ENCODE measurements at places on chromosomes 1 and 21.

- no peaks in the 10 kb centered on the region for H3K27me3 ChIP-seq
- DNase-seq, result no peak
- peaks cover 52% of the 10 kb centered on the region for H3K36me3 ChIP-seq
- peak overlapping the region; percentile 94 for H3K27ac ChIP-seq
- peaks cover 64% of the 10 kb centered on the region for H3K4me1 ChIP-seq
Observed at GRCh38 chr1:160208557-160209320, 3.6 kb downstream of the PEA15 start.

GRCh38 chr1:180953291-180954004, 40.8 kb downstream of the KIAA1614 start:
- peak overlapping the region; percentile 63 for H3K4me3 ChIP-seq
- no peak overlapping the region for H3K27ac ChIP-seq
- peak; percentile 45 for DNase-seq
- peaks cover 29% of the 10 kb centered on the region for H3K4me1 ChIP-seq
- H3K36me3 ChIP-seq, result peaks cover 16% of the 10 kb centered on the region
- H3K27me3 ChIP-seq, result no peaks in the 10 kb centered on the region

DNA sequence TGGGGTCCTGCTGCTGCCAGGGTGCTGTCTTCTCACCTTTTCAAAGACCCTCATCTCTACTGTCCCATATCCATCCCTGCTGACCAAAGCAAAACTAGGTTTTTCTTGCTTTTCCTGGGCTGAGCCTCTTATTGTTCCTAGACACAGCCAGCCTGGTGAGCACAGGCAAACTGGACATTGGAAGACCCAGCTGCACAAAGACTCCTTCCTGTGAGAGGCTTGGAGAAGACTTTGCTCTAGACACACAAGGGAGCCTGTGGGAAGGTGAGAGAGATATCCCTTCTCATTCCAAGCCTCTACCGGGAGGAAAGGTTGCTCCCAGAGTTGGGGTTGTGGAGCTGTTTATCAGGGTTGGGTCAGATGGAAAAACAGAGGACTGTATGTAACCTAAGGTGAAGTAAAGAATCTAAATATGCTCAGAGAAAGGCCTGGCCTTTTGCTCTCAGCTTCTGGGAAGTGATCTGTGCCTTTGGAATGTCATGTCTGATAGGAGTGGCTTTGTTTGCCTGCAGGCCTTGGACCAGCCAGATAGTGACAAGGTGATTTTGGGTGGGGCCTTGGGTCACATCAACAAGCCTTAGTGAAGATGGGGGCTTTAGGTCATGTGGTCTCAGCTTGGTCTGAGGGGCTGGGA, 87.6 kb upstream of the RUNX1 start:
- H3K27ac ChIP-seq, result no peak overlapping the region
- H3K4me1 ChIP-seq, result no peaks in the 10 kb centered on the region
- no peak overlapping the region for H3K4me3 ChIP-seq
- peak; percentile 31 for DNase-seq

DNA sequence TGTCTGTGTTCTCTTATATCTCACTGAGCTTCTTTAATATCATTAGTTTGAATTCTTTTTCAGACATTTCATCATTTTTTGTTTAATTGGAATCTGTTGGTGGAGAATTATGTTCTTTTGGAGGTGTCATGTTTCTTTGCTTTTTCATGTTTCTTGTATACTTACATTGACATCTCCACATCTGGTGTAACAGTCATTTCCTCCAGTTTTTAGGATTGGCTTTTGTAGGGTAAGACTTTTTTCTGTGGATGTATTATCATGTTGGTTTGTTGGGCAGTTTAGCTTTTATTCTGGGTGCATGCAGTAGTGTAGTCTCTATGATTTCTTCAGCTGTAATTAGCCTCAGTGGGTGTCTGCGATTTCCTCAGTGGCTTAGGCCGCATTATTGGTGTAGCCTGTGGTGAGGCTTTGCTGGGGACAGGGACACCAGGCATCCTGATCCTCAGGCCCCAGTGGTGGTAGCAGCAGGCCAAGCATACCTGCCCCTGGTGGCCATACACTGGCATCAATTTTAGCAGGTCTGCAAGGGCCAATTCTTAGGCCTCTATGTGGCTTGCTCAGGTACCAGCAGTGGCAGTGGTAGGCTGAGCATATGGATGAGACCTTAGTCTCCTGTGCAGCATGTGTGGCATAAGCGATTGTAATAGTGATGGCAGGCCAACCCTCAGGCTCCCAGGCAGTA, 77.6 kb upstream of the SAMD13 start:
- no peaks in the 10 kb centered on the region for H3K4me1 ChIP-seq
- H3K27ac ChIP-seq, result no peak overlapping the region
- H3K4me3 ChIP-seq, result no peak overlapping the region
- H3K27me3 ChIP-seq, result no peaks in the 10 kb centered on the region
- DNase-seq, result no peak

- H3K27ac ChIP-seq, result no peak overlapping the region
- no peak for DNase-seq
- H3K4me3 ChIP-seq, result no peak overlapping the region
- no peaks in the 10 kb centered on the region for H3K36me3 ChIP-seq
- no peaks in the 10 kb centered on the region for H3K4me1 ChIP-seq
Observed at GRCh38 chr1:53295295-53295694, 32.6 kb downstream of the LRP8 start.

DNA sequence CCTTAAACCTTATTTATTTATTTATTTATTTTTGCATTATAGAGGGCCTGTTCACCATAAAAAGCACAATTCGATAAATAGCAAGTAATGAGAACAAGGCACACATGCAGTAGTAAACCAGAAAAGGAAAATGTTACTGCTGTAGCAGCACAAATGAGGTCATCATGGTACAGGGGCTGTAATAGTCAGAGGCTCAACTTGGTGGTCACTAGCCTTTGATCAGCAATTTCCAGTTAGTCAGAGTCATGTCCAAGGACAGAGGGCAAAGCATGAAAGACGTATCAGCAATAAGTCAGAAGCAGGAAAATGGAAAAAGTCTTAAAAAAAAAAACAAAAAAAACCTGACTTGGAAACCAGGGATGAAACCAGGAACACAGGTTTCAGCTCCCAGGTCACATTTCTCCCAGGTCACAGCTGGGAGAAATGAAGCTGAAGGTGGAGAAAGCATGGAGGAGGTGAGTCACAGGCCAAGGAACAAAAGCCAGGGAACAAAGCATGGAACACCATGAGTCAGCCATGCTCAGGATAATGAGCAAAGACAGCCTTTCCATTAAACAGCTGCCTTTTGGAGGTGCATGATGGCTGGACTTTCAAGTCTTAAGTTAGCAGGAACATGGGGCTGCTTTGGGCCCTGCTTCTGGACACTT, 556.3 kb downstream of the LTN1 start:
- DNase-seq, result no peak
- no peak overlapping the region for H3K4me3 ChIP-seq
- no peak overlapping the region for H3K27ac ChIP-seq
- no peaks in the 10 kb centered on the region for H3K36me3 ChIP-seq
- H3K4me1 ChIP-seq, result no peaks in the 10 kb centered on the region

GRCh38 chr1:171017426-171017825, 73.3 kb upstream of the FMO3 start:
- no peaks in the 10 kb centered on the region for H3K36me3 ChIP-seq
- H3K4me1 ChIP-seq, result no peaks in the 10 kb centered on the region
- no peak overlapping the region for H3K27ac ChIP-seq
- no peaks in the 10 kb centered on the region for H3K27me3 ChIP-seq
- no peak for DNase-seq

DNA sequence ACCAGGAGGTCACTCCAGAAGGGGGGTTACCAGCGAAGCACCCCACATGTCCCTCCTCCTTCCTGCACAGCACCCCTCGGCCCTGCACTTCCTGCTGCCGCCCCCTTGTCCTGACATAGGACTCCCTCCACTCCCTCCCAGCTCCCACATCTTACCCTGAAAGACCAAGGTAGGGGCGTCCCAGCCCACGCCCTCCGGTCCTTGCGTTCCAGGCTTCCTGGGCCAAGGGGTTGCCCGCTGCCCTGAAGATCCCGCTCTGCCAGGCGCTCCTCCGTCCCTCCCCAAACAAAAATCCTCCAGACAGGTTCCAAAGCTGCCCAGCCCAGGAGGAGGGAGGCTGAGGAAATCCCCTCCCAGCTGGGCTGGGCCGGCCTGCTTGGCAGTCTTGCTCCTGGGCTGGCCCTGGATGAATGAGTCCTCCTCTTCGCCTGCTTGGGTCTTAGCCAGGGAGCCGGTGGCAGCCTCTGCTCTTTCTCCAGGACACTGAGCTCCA, at the start of gene RHBDL2:
Gene RHBDL2, minus strand, starts transcription at position 304 of the 493 bp plus-strand sequence. CDS start 22,618 bp downstream, outside the sequence.
- DNase-seq, result peak; percentile 82
- peak within 1 kb of the TSS; percentile 50 for H3K4me3 ChIP-seq
- H3K36me3 ChIP-seq, result no peaks in the 10 kb centered on the region
- peak within 1 kb of the TSS; percentile 82 for H3K27ac ChIP-seq
- no peaks in the 10 kb centered on the region for H3K27me3 ChIP-seq

- no peaks in the 10 kb centered on the region for H3K27me3 ChIP-seq
- peak overlapping the region; percentile 87 for H3K27ac ChIP-seq
- peak; percentile 76 for DNase-seq
- H3K4me1 ChIP-seq, result peaks cover 56% of the 10 kb centered on the region
- no peaks in the 10 kb centered on the region for H3K36me3 ChIP-seq
- no peak overlapping the region for H3K4me3 ChIP-seq
Observed at GRCh38 chr1:212234431-212235395, 50.5 kb upstream of the PPP2R5A start.

- no peaks in the 10 kb centered on the region for H3K27me3 ChIP-seq
- H3K36me3 ChIP-seq, result no peaks in the 10 kb centered on the region
- H3K4me1 ChIP-seq, result no peaks in the 10 kb centered on the region
- no peak overlapping the region for H3K27ac ChIP-seq
Observed at GRCh38 chr1:36576551-36577110, 93.9 kb upstream of the CSF3R start.

GRCh38 chr1:10594595-10595223, 120.0 kb downstream of the PEX14 start:
- H3K27ac ChIP-seq, result peak overlapping the region; percentile 23
- H3K27me3 ChIP-seq, result no peaks in the 10 kb centered on the region
- H3K4me1 ChIP-seq, result peaks cover 34% of the 10 kb centered on the region
- DNase-seq, result no peak
- H3K36me3 ChIP-seq, result peaks cover 6% of the 10 kb centered on the region

DNA sequence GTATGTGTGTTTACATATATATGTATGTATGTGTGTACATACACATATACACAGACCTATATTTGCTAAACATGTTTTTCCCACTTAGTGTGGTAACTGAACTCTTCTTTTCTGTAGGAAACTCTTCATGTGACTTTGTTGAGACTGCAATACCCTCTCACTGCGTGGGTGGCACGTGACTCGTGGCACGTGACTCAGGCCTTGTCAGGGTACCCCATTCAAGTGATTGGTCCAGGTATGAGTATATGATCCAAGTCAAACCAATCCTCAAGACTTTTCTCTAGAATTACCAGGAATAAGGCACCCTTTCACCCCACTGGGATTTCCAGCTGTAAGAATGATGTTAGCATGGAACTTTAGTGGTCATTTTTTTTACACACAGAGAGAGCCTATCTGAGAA, 149.2 kb upstream of the KCNK2 start:
- H3K27ac ChIP-seq, result no peak overlapping the region
- no peak overlapping the region for H3K4me3 ChIP-seq
- H3K36me3 ChIP-seq, result no peaks in the 10 kb centered on the region
- DNase-seq, result no peak
- H3K4me1 ChIP-seq, result no peaks in the 10 kb centered on the region

DNA sequence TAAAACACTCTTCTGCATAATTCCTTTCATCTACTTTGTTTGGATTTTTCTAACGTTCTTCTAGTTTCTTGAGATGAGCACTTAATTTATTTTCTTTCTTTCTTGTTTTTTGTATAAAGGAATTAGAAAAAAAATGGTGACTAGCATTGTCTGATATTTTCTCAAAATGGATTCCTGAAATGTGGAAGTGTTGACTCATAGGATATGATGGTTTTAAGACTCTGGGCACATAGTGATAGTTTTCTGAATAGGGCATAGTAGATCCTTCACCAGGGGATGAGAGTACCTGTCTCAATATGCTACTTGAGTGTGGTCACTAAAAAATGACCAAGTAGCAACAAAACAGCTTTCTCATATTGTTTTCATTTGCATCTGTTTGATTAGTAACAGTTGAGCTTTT, 100.9 kb downstream of the PEX14 start:
- no peak for DNase-seq
- no peak overlapping the region for H3K27ac ChIP-seq
- H3K4me3 ChIP-seq, result no peak overlapping the region
- no peaks in the 10 kb centered on the region for H3K27me3 ChIP-seq
- peaks cover 5% of the 10 kb centered on the region for H3K4me1 ChIP-seq
- no peaks in the 10 kb centered on the region for H3K36me3 ChIP-seq

- peak overlapping the region; percentile 24 for H3K4me3 ChIP-seq
- H3K4me1 ChIP-seq, result peaks cover 29% of the 10 kb centered on the region
Observed at GRCh38 chr1:59013276-59013927, 229.6 kb upstream of the JUN start.

DNA sequence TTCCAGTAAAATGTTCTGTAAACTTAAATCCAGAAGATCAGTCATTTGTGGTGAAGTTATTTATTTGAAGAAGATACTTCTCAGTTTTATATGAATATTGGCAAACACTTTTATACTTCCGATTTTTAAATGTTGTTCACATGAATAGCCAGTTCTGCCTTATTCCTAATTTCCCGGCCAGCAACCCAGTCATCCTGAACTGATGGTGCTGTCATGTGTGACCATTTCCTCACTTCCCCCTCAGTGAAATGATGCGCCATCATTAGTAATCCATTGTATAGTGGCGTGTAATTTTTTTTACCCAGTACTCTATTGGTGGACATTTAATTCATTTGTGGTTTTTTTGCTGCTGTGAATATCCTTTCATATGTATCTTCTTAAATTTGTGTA, 16.4 kb downstream of the GPSM2 start:
- no peaks in the 10 kb centered on the region for H3K36me3 ChIP-seq
- no peaks in the 10 kb centered on the region for H3K27me3 ChIP-seq
- no peak for DNase-seq
- H3K27ac ChIP-seq, result no peak overlapping the region

DNA sequence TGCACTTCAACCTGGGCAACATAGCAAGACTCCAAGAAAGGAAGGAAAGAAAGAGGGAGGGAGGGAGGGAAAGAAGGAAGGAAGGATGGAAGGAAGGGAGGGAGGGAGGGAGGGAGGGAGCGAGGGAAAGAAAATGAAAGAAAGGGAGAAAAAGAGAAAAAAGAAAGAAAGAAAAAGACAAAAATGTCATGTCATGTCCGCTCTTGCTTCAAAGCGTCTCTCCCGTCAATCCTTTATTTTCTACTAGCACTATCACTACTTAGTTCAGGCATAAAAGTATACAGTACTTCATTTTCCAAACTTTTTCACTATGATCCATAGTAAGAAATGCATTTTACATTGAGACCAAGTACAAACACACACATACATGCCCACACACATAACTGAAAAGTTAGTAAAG, 64.7 kb downstream of the SH3GLB1 start:
- DNase-seq, result no peak
- peaks cover 4% of the 10 kb centered on the region for H3K4me1 ChIP-seq
- no peaks in the 10 kb centered on the region for H3K27me3 ChIP-seq

GRCh38 chr1:32881291-32881690, 5.0 kb upstream of the HPCA start:
- H3K36me3 ChIP-seq, result no peaks in the 10 kb centered on the region
- H3K4me3 ChIP-seq, result no peak overlapping the region
- H3K4me1 ChIP-seq, result peaks cover 35% of the 10 kb centered on the region

GRCh38 chr1:149995927-149996326, 14.6 kb downstream of the OTUD7B start:
- DNase-seq, result no peak
- peaks cover 77% of the 10 kb centered on the region for H3K4me1 ChIP-seq
- no peaks in the 10 kb centered on the region for H3K27me3 ChIP-seq

- H3K36me3 ChIP-seq, result no peaks in the 10 kb centered on the region
- no peak overlapping the region for H3K4me3 ChIP-seq
- no peak overlapping the region for H3K27ac ChIP-seq
- H3K4me1 ChIP-seq, result no peaks in the 10 kb centered on the region
- no peak for DNase-seq
- H3K27me3 ChIP-seq, result no peaks in the 10 kb centered on the region
Observed at GRCh38 chr21:35473496-35473895, 424.4 kb upstream of the RUNX1 start.

- H3K4me1 ChIP-seq, result no peaks in the 10 kb centered on the region
- no peak overlapping the region for H3K27ac ChIP-seq
Observed at GRCh38 chr1:41507110-41507720, 22.7 kb upstream of the EDN2 start.

Measured in stomach (tissue), 19 donors.